Stimulated activated naive CD8-positive, alpha-beta T cell treated with anti-CD3 and anti-CD28 coated beads, Interleukin-15, amount 100 ng/mL, for 72 hours (primary cell): ENCODE measurements at places on chromosomes 16 and 17.

DNA sequence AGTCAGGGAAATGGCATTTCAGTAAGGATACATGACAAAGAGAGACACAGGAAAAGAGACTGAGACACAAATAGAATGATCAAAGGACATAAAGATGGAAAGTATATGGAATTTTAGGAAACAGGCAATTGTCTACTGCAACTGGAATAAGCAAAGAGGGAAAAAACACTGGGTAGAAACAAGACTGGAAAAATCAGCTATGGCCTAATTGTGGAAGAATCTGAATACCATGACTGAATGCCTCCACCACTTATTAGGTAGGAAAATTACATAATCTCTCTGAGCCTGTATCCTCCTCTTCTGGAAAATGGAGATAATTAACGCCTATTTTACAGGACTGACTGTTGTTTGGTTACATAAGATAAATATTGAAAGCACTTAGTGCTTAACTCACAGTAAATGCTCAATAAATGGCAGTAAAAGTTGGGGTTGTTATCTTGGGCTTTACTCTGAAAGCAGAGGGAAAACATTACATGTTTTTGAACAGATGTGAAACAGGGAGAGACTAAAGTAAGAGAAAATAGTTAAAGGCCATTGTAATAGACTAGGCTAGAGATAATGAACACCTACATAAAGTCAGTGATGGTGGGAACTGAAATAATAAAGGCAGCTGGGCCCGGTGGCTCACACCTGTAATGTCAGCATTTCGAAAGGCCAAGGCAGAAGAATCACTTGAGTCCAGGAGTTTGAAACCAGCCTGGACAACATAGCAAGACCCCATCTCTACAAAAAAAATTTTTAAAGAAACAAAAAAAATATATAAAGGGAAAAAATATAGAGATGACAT is 63.5 kb upstream of the C17orf78 start:
- DNase-seq = no peak

GRCh38 chr16:25996052-25996451 is 304.3 kb downstream of the HS3ST4 start:
- DNase-seq = no peak

GRCh38 chr16:88306860-88307545 is 75.8 kb upstream of the ZNF469 start:
- no peak for DNase-seq

DNA sequence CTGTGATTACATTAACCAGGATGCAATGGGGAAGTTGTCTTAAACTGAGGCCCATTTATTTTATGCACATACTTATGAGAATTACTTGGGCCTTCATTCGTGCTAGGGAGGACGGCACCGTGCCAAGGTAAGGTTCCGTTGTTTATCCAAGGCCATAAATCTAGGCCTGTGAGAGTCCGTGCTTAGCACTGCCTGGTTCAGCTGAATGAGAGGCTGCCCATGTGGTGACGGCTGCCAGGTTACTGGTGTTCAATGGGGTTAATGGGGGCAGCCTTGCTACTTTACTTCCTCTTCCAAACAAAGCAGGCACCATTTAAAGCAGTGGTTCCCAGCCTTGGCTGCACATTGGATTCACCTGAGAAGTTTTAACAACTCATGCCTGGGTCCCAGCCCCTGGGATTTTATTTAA is 135.1 kb upstream of the NOL11 start:
- DNase-seq = no peak

GRCh38 chr17:10614536-10615155 is 42.5 kb downstream of the MYH3 start:
- DNase-seq = peak; percentile 15

DNA sequence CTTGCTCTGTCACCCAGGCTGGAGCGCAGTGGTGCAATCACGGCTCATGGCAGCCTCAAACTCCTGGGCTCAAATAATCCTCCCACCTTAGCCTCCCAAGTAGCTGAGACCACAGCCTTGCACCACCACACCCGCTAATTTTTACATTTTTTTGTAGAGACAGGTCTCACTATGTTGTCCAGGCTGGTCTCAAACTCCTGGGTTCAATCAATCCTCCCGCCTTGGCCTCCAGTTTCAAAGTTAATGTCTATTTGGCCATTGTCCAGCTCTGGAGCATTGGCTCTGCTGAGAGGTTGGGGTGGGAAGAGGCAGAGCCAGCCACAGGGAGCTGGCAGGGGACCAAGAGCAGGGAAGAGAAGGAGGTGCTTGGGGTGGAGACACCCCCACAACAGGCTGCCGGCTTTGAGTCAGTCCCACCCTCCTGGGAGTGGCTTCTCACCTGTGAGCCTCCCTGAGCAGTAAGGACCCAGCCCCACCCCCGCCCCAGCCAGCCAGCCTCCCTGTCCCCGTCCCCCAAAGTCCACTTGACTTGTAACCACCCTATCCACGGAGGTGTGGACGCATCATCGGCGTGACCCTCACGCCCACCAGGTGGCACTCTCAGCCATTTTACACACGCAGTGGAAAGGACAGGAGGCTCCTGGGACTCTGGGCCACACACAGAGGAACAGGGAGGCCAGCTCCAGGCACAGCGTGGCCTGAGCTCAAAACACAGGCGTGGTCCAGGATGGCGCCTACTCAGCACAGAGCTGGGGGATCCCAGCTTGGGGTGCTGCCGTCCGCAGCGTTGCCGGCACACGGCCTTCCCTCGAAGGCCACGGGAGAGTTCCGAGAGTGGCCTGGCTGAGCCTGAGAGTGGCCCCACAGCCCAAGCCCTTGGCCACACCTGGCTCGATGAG is 22.8 kb upstream of the PVALEF start:
- peak; percentile 64 for DNase-seq

GRCh38 chr16:72475688-72476087 is 303.7 kb upstream of the PMFBP1 start:
- DNase-seq = no peak

- no peak for DNase-seq
These were observed 6.2 kb downstream of the SLC12A3 start for GRCh38 chr16:56871172-56871593.

DNA sequence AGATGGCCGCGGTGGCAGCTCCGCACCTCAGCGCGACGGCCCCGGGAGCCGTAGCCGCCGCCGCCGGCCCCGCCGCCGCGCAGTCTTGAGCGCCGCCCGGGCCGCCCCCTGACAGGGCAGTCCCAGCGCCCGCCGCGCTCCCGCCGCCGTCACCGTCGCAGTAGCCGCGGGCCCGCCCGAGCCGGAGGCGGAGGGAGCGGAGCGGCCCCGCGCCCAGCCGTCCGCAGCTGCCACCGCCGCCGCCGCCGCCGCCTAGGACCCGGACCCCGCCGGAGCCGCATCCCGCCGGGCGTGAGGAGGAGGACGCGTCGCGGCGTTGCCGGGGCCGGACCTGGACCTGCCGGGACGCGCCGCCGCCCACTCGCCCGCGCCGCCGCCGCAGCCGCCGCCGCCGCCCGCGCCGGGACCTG is 218 bp downstream of the TNRC6C start:
- DNase-seq = no peak

DNA sequence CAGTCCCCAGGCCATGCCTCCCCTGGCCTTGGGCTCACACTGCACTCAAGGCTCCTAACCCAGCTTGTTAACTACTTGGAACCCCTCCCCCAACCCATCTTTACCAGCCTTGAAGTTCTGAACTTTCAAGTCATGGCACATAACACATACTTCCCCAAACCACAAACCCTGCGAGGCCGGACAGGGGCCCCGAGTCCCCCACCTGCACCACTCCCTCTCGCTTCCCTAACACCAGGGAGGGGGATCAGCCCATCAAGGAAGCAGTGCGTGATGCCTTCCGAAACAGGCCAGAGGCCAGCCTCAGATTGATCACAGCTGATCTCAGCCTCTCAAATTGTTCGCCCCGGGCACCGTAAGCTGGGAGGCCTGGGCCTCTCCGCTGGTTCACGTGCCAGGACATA is 3.0 kb upstream of the NLRC3 start:
- DNase-seq = no peak
